ENCODE measurements at places on chromosomes 7 and 10. TPM values are rescaled to one million over a fixed set of nuclear protein-coding genes. Genes with fewer than 3 reads are reported as not detected.
A peak's percentile ranks its signal among the peaks of the same experiment; 100 is the strongest.

Gene ANKRD26
- polyA plus RNA-seq, result 12.3 TPM

- DNase-seq, result no peak
Measured at GRCh38 chr10:69687426-69687825, 57.4 kb downstream of the FAM241B start.

GRCh38 chr7:144404946-144405345 lies 1.5 kb upstream of the NOBOX start:
- no peak for DNase-seq

GRCh38 chr7:51528172-51528571 lies 211.6 kb upstream of the COBL start:
- no peak for DNase-seq

Gene ANKRD61
- 1.7 TPM for polyA plus RNA-seq

Gene GLCCI1
- polyA plus RNA-seq, result 16.1 TPM

DNA sequence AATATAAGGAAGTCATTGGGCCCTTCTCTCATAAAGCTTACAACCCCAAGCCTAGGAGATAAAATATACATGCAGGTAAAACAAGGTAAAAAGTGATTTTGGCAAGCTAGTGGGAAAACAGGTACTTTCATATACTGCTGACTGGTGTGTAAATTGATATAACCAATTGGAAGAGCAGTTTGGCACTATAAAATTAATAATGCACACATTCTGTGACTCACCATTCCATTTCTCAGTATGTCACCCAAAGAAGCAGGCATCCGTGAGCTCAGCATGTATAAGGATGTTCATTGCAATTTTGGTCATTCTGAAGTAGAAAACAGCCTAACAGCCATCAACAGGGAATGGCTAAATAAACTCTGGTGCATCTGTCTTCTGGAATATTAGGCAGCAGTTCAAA lies 2.9 kb downstream of the MACROH2A2 start:
- DNase-seq, result no peak

- DNase-seq, result no peak
Measured at GRCh38 chr7:112788778-112789343, 1.3 kb downstream of the TMEM168 start.

GRCh38 chr7:11203224-11203623 lies 229.6 kb downstream of the PHF14 start:
- no peak for DNase-seq

Gene HOXA1
- 0.50 TPM for polyA plus RNA-seq

DNA sequence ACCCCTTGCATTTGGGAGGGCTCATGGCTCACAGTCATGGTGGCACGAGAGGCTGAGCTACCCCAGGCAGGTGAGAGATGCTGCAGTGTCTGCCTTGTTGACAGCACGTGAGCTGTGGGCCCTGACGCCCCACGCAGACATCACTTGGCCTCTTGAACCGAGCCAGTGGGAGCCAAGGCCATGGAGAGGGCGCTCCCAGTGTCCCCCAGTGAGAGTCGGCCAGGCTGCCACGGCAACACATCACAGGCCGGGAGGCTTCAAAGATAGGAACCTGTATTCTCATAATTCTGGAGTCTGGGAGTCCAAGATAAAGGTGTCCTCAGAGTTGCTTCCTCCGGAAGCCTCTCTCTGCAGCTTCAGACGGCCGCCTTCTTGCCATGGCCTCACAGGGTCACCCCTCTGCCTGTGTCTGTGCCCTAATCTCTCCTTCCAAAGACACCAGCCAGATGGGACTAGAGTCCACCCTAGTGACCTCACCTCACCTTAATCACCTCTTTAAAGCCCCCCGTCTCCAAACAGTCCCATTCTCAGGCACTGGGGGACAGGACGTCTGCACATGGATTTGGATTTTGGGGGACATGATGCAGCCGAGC lies 119.6 kb downstream of the KLF6 start:
- DNase-seq, result no peak

Gene GPRIN2
- polyA plus RNA-seq, result not detected

- no peak for DNase-seq
Measured at GRCh38 chr7:28155019-28155660, 25.5 kb downstream of the JAZF1 start.

GRCh38 chr7:29567174-29567573 lies 3.5 kb downstream of the PRR15 start:
- DNase-seq, result no peak

- DNase-seq, result no peak
Measured at GRCh38 chr7:117347962-117348672, 25.3 kb upstream of the WNT2 start.

- DNase-seq, result peak; percentile 53
Measured at GRCh38 chr7:128266883-128267594, 26.0 kb downstream of the LEP start.

DNA sequence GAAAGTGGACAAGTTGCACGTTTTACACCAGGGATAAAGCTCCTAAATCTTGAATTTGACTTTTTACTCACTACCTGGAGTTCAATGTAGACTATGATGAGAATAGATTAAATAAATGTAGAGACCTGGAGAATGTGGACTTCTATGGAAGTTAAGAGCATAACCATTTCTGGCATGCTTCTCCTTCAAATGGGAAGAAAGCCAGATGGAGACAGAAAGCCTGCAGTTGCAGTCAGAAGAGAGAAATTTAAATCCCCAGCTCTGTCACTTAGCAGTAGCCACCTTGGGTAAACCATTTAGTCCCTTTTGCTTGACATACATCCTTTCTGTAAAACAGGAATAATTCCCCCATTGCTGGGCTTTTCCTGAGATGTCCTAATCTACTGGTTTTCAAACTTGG lies 355.3 kb upstream of the AUTS2 start:
- no peak for DNase-seq

DNA sequence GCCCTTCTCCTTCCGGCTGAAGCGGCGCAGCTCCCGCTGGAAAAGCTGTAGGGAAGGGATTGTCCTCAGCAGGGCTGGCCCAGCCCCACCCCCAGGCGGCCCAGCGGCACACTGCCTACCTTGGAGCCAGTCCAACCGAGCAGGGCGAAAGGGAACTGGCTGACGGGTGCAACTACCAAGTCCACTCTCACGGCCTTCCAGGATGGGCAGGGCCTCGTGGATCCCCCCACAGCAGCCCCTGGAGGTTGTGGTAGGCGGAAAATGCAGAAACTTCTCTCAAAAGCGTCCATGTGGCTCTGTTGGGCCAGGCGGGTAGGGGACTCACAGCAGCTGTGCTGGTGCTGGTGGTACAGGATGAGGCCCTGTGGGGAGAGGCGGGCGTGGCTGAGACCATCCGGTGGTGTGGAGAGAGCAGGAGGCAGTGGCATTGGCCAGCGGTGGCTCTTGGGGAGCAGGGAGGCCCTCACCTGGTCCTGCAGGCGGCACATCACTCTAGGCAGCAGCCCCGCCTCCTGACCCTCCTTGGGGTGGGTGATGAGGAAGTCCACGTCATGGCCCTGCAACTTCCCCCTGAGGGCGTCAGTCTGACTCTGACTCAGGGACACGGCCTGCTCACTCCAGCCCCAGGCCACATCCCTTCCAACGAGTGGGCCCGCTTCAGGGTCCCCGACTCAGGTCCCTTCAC lies 8.4 kb upstream of the PGAM2 start:
- DNase-seq, result no peak

Gene FGFBP3
- polyA plus RNA-seq, result 1.9 TPM

Gene SLC26A5
- polyA plus RNA-seq, result 0.14 TPM

DNA sequence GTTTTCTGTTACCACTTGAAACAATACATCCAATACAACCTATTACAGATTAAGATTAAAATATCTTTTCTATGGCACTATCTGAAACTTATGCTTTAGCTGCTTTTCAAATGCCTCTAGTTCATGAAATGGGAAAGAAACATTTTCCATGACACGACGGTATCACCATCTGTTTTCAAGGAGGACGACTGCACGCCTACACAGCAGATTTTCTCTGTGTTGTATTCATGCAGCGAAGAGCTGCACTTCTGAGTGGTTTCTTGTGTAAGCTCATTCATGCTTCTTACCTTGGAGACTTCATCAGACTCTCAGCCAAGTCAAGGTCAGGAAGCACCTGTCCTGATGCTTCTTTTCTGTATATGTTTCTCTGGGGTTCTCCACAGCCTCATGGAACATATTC lies 179.2 kb downstream of the DYNC1I1 start:
- peak; percentile 3 for DNase-seq

- DNase-seq, result no peak
Measured at GRCh38 chr10:69573056-69573806, at the start of gene NEUROG3. Gene NEUROG3, minus strand, starts transcription at chr10:69573422. Its CDS starts 379 bp downstream, at chr10:69573043.

Gene ERVW-1
- polyA plus RNA-seq, result 1.8 TPM

Gene UCN3
- polyA plus RNA-seq, result not detected

DNA sequence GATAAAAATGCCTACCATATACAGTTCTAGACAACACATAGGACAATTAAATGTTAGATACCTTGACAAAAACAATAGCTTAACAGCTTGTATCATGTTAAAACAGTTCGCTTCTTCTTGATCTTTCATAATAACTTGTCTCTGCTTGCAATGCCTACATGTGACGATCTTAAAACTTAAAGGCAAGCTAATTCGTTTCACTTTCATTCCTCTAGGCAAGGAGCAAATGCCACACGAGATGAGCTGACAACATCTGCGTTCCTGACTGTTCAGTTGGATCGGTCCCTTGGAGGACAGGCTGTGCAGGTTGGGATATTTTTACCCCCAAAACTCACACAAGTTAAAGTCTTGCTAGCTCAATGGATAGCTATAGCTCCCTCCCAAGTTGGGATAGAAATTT lies 51.6 kb upstream of the ARL4A start:
- no peak for DNase-seq

DNA sequence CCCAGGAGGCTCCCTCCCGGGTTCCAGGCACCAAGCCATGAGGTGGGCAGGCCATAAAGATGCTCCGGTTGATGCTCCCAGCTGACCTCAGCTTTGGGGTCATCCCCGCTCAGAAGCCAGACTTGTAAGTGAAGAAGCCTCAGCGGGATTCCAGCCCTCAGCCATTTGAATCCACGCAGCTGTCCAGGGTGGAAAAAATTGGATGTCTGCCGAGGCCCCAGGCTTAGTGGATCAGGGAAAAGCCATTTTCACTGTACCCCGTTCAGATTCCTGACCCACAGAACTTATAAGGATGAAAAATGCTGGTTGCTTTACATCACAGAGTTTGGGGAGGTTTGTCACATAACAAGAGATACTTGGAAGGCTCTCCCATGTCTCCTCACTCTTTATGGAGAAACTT lies 49.2 kb upstream of the CPN1 start:
- peak; percentile 38 for DNase-seq

Gene CFAP69
- polyA plus RNA-seq, result 1.9 TPM

Gene TAC1
- 0.80 TPM for polyA plus RNA-seq

- no peak for DNase-seq
Measured at GRCh38 chr10:130401860-130402765, 265.9 kb downstream of the GLRX3 start.

GRCh38 chr7:94913391-94913790 lies 6.0 kb downstream of the PPP1R9A start:
- no peak for DNase-seq

Gene PRLHR
- not detected for polyA plus RNA-seq

DNA sequence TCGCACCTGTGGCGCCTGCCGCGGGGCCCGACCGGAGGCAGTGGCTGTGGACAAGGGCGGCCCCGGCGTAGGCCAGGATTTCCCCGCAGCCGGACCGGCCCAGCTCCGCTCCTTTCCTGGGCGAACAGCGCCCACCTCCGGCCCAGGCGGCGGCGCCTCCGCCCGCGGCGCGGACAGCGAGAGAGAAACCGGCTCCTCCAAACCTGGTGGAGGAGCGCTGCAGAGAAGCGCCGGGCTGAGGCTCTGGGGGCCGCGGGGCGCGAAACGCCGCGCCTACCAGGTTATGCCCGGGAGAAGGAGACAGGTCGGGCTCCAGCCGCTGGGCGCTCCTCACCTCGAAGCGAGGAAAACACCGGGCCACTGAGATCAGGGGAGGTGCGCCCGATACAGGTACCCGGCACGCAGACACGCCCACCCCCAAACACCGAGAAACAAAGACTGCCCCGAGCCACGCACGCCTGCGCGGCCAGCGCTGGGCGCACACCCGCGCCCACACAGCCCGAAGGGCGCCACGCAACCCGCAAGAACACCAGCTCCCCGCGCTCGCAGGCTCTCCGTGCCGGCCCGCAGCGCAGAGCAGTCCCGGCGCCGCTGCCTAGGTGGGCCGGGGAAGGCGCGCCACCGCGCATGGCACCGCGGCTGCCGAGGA lies 3.3 kb downstream of the GRID1 start:
- DNase-seq, result peak; percentile 60

DNA sequence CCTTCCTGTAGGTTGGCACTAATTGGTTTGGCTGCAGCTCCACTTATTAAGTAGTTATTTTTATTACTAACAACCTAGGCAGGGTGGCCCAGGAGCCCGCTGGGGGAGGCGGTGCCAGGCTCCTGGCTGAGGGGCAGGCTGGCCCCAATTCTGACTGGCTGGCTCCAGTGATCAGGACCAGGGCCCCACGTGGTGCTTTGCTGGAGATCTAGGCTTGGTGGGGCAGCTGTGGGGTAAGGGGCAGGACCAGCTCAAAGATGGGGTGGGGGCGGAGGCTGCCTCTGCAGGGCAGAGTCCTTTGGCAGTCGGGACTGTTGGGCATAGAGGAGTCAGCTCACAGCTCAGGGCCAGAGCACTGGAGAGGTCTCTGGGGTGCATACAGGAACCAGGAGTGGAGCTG lies 2.4 kb downstream of the ASL start:
- DNase-seq, result no peak

DNA sequence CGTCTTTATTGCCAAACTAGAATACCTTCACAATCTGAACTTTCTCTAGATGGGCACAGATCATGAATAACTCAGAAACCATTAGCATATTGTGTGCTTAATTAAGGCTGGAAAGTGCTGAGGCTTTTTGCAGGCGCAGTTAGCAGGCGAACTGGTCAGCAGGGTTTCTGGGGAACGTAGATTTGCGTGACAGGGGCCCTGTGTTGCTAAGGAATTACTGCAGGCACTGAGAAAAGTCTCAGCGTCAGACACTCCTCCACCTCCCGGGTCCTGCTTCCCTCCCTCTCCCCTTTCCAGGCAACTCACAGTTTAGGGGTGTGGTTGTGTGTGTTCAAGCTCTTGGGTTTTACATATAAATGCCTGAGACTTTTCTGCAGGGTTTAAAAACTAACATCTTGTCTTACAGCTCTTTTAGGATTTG lies 2.2 kb downstream of the MAP3K8 start:
- DNase-seq, result no peak

GRCh38 chr10:43323245-43323644 lies 48.2 kb upstream of the FXYD4 start:
- DNase-seq, result no peak
